Keratinocyte (primary cell): ENCODE measurements at places on chromosomes 2 and 18.
A peak's percentile ranks its signal among the peaks of the same experiment; 100 is the strongest.

DNA sequence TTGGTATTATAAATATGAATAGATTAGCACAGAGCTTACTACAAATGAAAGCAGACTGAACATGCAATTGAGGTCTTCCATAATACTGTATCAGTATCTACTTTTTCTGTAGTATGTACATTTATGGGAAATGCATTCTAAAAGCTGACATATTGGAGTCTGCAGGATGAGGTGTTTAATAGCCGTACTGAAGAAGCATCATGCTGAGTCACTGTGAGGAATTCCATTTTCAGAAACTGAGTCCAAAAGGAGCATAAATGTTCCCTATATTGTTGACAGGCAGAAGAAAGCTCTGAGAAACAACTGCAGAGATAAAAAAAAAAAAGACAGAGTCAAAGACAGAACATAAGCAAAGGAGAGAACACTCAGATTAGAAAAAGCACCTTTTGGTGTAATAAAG is 366.7 kb upstream of the SPHKAP start:
- no peak for DNase-seq

GRCh38 chr2:47488870-47489584 is 86.1 kb downstream of the MSH2 start:
- DNase-seq: peak; percentile 53

- no peak for DNase-seq
Measured at GRCh38 chr2:142542431-142542910, 335.0 kb upstream of the KYNU start.

GRCh38 chr2:20350041-20350712 is 467 bp downstream of the PUM2 start:
- no peak for DNase-seq

DNA sequence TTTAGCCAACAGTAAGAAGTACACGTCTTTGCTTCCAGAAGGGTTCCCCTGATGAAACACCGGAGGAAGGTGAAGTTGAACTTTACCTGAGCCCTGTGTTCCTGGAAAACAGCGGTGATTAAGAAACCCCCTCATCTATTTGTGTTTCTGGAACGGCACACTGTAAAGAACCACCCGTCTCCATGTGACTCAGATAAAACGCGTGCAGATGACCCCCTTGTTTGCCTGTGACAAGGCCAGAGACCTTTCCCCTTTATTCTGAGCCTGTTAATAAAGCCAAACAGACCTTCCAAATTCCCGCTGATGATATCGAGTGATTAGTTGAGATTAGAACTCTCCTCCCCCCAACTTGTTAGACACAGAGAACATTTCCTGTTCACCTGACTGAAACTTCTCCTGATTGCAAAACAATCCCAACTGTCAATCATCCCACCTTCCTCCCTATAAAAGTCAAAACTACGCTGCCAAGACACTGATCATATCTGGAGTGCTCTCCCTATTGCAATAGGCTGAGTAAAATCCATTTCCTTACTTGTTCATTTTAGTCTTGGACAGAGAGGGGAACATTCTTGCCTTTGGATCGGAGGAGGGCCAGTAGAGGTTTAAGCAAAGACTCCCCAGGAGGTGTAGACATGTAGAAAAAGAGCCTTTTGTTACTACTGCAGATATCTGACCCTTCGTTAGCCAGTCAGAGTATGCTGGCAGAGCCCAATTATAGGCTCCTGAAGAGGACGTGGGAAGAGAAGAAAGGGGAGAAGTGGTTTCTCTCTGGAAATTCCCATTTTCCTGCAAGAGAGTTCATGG is 914 bp upstream of the IWS1 start:
- DNase-seq: no peak

DNA sequence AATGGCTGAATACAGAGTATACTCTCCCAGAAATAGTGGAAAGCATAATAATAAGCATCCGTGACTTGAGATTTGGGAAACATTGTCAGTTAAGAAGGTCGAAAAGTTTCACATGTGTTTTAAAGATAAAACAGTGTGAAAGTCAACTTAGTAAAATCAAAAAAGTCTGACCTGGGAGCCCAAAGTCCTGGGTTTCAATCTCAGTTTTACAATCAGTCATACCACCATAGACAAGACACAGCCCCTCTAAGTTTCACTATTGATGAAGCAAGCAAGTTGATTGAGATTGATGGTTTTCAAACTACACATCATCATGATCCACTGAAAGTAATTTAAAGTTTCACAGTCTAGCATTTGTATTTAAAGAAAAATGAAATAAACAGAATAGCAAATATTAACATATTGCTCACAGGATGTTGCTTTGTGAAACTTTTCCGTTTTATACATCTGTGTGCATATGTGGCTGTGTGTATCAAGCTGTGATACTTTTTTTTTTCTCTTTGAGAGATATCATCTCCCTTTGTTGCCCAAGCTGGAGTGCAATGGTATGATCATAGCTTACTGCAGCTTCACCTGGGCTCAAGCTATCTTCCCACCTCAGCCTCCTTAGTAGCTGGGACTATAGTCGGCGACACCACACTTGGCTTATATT is 71.1 kb downstream of the PIK3C3 start:
- no peak for DNase-seq

- DNase-seq: no peak
Measured at GRCh38 chr18:655445-655844, 2.0 kb upstream of the TYMS start.

- no peak for DNase-seq
Measured at GRCh38 chr18:52537261-52537660, 197.3 kb downstream of the DCC start.

- DNase-seq: peak; percentile 72
Measured at GRCh38 chr2:160241251-160242137, 41.4 kb upstream of the ITGB6 start.

GRCh38 chr18:59865241-59865986 is 34.4 kb upstream of the PMAIP1 start:
- no peak for DNase-seq

DNA sequence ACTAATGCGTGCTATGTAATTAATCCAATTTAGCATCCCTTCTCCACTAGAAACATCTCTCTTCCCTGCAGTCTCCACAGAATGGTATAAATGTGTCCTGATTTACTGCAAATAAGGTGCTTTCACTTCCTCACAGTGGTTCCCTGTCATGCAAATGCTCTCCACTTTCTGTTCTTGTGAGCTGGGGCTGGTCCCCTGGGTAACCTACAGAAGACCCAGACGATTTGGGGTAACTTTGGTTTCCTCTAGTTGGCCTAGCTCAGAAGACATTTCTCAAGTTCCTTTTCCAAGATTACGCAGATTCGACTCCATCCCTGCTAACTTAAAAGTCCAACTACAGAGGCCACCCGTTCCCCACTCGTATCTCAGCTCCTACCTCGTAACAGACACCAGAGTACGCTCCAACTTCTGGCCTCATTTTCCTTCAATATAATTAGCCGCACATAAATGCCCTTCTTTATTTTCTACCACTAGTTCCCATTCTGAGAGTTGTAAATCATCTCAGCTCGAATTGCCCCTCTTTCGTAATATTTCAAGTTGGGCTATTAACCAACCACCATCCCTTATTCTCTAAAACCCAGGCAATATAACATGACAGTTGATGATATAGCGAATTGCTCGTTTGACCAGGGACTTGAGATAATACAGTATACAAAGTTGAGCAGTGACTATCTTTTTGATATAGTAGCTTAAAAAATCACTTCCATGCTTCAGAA is 28.8 kb upstream of the NEDD4L start:
- DNase-seq: no peak

GRCh38 chr2:166661391-166661790 is 167.3 kb upstream of the SCN7A start:
- no peak for DNase-seq

- no peak for DNase-seq
Measured at GRCh38 chr18:59085126-59085794, 54.4 kb upstream of the SEC11C start.

- DNase-seq: no peak
Measured at GRCh38 chr2:222745836-222746559, 74.5 kb downstream of the MOGAT1 start.

GRCh38 chr2:231117922-231118613 is 6.8 kb downstream of the HTR2B start:
- DNase-seq: no peak

GRCh38 chr18:53153281-53153680 is 813.3 kb downstream of the DCC start:
- DNase-seq: no peak

- DNase-seq: no peak
Measured at GRCh38 chr2:113225263-113226259, 51.8 kb downstream of the PSD4 start.

- DNase-seq: no peak
Measured at GRCh38 chr18:34943587-34943986, 97.6 kb upstream of the MAPRE2 start.

GRCh38 chr2:213868526-213868925 is 542.3 kb upstream of the VWC2L start:
- no peak for DNase-seq

DNA sequence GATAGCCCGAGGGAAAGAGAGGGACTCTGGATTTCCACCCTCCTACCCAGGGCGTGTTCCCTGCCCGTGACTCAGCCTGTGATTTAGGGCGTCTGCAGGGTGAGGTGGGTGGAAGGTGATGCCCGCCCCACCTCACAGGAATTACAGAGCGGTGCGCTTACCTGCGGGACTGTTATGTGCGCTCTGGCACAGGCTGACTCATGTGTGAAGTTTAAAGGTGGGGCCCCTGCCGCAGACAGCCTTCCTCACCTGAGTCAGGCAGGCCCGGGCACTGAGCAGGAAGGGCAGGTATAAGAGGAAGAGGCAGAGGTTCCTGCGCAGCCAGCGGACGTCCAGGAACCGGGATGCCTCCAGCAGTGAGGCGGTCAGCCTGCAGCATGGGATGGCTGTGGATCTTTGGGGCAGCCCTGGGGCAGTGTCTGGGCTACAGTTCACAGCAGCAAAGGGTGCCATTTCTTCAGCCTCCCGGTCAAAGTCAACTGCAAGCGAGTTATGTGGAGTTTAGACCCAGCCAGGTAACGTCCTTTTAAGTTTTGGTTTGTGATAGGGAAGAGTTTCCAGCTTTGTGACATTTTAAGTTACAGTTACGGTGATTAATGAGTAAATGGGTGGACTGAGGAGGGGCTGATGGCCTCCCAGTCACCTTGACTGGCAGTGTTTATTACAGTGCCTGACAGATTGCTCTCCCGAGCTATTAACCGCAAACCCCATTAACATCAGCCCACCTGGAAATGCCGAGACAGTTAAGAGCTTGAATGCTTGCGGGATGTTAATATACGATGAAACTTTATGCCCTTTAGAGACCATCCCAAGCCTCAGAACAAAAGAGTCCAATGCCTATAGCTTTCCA is 141.6 kb upstream of the TTC39C start:
- DNase-seq: peak; percentile 95

GRCh38 chr2:8376603-8377410 is 305.0 kb upstream of the ID2 start:
- DNase-seq: no peak

GRCh38 chr18:41490861-41491260 is 464.2 kb upstream of the PIK3C3 start:
- DNase-seq: no peak

DNA sequence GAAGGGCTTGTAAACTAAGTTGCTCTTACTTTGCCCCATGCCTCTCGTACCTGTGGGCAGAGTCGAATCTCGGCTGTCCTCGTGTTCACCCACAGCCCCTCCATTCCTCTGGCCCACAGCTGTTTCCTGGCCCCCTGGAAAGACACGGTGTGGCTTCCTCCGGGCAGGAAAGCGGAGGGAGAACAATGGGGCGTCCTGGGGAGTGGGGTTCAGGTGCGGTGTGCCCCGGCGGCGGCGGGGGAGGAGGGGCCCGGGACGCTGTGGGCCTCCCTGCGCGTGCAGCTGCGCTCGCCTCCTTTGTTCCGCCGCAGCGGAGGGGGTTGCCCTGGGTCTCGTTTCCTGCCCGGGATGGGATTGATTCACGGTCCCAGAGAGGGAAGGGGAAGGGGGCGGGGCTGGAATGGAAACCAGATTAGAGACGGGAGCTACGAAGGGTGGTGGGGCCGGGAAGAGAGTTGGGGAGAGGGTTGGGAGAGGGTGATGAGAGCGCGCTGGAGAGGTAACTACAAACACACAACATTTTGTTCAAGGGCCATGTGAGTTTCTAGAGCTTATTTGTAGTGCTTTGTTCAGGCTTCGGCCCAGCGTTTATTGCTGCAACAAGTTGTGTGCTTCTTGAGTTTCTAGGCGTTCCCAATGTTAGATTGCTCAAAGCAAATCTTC is 796 bp downstream of the MYO1B start:
- DNase-seq: no peak

DNA sequence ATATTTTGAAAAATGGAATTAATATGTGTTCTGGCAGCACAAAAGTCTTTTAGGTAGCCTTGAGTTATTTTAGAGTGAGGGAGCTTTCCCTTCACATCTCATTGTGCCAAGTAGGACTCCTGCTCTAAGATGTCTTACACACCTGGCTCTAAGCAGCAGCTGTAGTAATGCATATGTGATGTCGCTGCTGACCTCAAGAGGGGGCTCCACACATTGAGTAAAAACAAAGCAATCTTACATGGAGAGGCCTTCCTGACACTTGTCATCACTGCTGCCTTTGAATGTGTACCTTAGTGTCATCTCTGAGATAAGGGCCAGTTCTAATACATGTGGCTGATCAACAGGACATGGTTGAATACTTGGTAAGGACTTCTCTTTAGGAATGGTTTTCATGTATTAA is 75.8 kb downstream of the ACTR3 start:
- peak; percentile 9 for DNase-seq

- DNase-seq: no peak
Measured at GRCh38 chr2:227163998-227164762, at the start of the genes COL4A3 and COL4A4. Gene COL4A3, plus strand, starts transcription at chr2:227164624. Its CDS starts 103 bp downstream, at chr2:227164727. Gene COL4A4, minus strand, starts transcription at chr2:227164205. Its CDS starts 16,722 bp downstream, at chr2:227147483.
